IPS-NIHi11 (cell line): ENCODE measurements at places on chromosomes 11 and 22.
A peak's percentile ranks its signal among the peaks of the same experiment; 100 is the strongest.

- no peak for DNase-seq
Measured at GRCh38 chr11:36631774-36632173, 33.7 kb upstream of the RAG2 start.

- DNase-seq: no peak
Measured at GRCh38 chr11:16124390-16124789, 232.0 kb downstream of the SOX6 start.

DNA sequence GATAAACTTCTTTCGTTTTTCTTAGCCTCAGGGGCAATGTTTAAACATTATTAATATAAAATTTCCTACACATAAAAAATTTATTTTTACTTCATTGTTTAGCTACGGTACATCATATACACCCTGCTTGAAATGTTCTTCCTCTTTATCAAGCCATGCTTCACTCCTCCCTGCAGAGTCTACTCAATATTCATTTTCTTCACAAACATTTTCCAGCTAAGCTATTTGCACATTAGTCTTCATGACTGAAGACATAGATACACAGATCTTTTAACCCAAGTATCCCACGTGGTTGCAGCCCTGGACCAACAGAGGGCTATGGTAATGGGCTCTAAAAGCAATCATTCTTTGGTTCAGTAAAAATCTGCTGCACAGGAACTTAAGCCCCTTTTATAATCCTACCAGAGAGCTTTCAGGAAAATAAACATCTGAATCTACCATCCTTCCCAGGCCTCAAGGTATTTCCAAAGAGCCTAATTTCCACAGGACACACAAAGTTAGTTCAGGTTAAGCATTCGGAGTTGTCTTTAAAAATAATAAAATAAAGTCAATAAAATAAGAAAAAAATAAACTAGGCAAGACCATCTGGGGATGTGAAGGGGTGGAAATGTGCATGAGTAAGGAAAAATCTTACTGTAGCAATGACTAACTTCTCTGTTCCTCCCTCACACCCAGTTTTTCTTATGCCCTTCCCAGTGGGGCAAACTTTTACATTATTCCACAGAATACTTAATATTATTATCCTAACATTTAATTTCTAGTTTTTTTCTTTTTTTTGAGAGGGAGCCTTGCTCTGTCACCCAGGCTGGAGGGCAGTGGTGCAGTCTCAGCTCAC is 21.6 kb upstream of the OR6X1 start:
- DNase-seq: no peak

DNA sequence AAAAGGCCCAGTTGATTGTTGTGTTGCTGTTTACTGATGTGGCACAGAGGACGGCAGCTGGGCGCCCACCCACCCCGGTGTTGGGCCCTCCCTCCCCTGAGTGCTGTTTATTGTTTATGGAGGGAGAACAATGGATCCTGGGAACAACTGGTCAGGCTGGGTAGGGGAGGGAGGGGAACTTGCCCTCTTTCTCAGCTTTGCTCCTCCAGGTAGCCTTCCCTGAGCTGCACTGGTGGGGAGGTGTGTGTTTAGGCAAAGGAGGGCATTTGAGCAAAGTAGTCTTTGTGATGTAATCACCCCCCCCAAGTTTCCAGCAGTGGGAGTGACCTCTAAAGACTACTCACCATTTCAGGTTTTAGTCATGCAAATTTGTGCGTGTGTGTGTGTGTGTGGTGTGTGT is 1035.3 kb downstream of the NTM start:
- DNase-seq: peak; percentile 77

DNA sequence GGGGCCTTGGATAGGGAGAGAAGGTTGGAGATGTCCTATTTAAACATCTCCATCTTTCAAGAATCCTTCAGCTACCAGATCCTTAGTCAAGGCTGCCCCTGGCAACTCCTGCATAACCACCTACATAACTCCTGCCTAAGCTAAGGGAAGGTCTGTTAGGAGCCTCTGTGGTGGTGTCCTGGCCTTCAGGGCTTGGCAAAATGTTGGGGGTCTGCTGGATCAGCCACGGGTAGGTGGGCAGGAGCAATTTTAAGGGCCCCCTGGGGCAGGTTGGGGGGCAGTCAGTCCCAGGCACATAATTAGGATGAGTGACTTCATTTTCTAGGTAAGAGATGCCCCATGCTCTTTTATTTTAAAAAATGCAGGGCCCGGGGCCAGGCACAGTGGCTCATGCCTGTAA is 25.9 kb downstream of the USH1C start:
- no peak for DNase-seq

GRCh38 chr22:42902875-42903510 is 45.9 kb upstream of the ARFGAP3 start:
- no peak for DNase-seq

DNA sequence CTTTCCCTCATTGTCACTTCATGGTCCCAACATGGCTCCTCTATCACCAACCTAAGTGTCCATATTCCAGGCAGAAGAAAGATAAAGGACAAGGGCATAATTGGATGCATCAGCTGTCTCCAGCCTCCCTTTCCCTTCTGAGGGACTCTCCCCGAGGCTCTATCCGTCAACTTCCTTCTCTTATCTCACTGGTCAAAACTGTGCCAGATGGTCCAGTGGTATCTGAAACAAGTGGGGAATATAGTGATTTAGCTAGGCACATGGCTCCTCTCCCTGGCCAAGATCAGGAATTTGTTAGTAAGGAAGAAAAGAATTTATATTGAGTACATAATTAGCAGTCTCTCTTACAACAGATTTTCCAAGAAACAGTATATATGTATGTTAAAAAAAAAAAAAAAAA is 12.6 kb upstream of the SPON1 start:
- DNase-seq: no peak

- no peak for DNase-seq
Measured at GRCh38 chr11:104529213-104529612, 365.3 kb upstream of the PDGFD start.

- no peak for DNase-seq
Measured at GRCh38 chr11:36214480-36214879, 74.7 kb downstream of the COMMD9 start.

DNA sequence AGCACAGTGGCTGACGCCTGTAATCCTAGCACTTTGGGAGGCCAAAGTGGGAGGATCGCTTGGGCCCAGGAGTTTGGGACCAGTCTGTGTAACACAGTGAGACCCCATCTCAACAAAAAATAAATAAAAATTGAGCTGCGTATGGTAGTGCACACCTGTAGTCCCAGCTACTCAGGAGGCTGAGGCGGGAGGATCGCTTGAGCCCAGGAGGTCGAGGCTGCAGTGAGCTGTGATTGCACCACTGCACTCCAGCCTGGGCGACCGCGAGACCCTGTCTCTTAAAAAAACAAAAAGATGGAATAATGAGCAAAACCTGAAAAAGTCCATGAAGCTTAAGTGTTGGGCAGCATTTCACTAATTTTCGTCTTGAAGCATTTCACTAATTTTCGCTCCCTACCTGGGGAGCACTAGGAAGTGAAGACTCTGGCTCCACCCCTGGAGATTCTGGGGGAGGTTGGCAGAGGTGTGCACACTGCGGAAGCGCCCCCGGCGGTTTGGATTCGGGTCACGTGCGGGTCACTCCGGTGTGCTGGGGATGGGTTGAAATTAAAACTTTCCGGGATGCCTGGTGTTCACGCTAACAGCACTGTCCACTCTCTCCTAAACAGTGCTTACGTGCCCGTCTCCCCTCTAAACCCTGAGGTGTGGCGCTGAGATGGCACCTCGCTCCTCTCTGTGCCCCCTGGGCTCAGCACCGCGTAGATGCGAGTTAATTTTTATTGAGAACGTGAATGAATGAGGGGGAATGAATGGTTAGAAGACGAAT is 906 bp upstream of the NAA40 start:
- peak; percentile 62 for DNase-seq

DNA sequence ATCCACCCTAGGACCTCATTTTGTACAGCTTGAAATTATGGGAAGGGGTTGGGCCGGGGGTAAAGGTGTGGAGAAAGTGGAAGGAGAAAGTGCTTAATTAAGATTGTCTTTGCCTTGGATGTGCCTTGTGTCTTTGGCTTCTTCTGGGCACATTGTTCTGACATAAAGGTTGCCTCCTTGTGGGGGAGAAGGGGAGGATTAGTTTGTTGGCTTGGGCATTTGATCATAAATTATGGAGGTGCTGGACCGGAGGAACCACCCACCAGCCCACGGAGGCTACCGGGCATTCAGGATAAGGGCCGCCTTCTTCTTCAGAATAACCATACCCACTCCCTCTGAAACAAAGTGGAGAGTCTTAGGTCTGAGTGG is 1.3 kb downstream of the PAFAH1B2 start:
- DNase-seq: peak; percentile 40

DNA sequence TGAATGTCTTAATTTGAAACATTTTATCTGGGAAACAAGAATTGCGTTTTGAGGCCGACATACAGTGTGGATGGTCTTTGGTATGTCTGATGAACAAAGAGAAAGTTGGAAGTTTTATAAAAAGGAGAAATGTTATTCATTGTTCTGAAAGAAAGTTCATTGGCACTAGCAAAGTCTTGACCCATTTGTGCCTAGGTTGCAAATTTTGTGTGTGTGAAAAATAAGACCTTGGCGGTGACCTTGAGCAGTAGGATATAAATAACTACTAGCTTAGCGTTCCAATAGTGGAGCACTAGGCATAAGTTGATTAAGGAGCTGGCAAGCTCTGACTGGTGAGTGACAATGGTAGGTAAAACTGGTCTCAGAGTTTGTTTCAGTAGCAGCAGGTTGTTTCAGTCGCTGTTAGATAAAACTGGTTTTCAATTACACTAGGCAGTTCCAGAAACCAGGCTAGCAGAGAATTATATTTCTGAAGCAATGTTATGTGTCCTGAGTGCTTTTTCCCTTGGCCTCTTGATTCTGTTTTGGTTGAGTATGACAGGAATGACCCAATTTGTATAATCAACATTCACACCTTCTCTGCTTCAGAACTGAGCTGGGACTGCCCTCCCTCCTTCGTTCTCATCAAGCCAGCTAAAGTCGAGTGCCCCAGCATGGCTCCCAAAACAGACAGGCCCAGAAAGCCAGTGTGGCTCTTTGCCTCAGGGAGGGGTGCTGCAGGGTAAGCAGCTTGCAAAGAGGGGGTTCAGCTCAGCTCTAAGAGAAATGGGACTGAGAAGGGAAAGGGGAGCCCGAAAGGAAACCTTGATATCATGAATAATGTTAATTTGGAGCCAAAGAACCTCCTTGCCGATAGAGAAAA is 85.7 kb downstream of the NTM start:
- no peak for DNase-seq

DNA sequence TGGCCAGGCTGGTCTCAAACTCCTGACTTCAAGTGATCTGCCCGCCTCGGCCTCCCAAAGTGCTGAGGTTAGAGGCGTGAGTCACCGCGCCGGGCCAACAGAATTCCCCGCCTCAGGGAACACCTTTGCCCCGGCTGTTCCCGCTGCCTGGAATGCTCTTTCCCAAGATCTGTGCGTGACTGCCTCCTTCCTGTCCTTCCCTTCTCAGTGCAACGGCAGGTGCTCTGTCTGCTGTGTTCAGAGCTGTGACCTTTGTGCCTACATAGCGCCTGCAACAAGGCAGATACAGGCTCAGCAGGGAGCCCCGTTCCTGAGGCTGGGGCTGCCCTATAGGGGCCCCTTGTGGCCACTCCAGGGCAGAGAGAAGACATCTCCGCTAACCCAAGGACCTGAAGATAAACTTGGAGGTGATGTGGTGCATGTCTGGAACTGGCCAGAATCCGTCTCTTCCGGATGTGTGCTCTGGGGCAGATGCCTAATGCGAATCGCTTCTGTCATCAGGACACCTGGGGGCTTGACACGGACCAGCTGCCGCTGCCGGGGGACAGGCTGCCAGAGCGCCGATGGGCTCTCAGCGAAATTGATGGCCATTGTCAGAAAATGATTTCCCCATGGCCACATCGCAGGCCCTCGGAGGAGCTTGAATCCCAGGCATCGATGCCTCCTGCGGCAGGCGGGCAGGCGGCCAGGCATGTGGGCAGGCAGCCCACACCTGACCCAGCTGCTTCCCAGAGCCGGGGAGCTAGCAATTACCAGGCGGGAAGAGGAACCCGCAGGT is 43.5 kb upstream of the TCF20 start:
- peak; percentile 74 for DNase-seq

DNA sequence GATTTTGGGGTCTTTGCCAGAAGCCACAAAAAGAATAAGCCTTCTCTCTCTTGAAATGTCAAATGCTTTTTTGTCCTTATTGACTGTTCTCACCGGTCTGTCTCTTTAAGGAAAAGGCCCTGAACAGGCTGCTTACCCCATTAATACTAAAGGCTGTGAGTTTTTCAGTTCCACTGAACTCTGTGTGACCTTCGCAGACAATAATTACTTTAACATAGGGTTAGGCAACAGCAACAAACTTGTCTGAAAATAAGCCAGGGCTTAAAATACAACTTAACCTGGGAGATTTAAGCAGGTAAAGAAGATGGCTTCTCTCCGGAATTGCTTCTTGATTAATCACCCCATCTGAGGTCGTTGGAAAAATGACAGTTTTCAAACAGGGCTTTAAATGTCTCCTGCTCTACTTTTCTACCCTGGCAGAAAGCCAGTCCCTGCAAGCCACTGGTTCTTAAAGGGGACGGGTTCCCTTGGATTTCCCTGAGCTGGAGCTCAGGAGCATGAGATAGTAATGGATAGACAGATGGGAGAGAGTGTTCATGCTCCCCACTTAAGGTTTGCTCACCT is 69.4 kb downstream of the ARL14EP start:
- no peak for DNase-seq

GRCh38 chr11:45436118-45436517 is 150.0 kb upstream of the SYT13 start:
- no peak for DNase-seq

GRCh38 chr11:11057472-11057854 is 199.6 kb upstream of the ZBED5 start:
- no peak for DNase-seq

DNA sequence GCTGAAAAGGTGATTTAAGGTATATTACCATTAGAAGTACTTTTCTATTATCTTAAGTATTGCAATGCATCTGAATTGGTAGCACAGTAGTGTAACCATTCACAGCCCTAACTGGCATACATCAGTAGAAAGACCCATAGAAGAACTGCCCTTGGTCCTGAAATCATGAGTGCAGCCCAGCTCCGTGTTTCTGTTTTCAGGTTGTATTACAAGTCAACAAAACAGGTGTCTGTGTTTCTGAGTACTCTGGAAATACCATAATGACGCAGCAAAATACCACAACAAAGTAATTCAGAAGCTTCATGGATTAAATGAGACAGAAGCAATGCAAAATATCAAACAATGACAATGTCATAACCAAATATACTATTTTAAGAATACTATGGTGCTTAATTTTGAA is 226.3 kb downstream of the OPCML start:
- peak; percentile 28 for DNase-seq

DNA sequence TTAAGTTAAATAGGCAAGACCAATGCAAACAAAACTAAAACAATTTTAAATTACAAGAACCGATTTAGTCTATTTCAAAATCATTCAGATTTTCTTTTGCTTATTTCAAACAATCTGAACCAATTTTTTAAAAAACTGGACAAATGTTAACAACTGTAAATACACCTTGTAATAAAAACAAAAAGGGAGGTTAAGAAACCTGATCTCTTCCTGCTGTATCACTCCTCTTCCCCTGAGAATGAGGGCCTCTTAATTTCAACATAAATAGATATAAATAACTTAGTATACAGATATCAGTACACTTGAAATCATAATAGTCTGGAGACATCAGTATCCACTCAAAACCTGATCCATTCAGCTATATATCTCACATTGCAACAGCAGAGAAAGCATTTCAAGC is 346.6 kb downstream of the TTC28 start:
- no peak for DNase-seq
